ENCODE measurements at places on chromosomes 12 and 14.

GRCh38 chr14:34038358-34039057 lies 87.6 kb upstream of the EGLN3 start:
- DNase-seq: no peak

DNA sequence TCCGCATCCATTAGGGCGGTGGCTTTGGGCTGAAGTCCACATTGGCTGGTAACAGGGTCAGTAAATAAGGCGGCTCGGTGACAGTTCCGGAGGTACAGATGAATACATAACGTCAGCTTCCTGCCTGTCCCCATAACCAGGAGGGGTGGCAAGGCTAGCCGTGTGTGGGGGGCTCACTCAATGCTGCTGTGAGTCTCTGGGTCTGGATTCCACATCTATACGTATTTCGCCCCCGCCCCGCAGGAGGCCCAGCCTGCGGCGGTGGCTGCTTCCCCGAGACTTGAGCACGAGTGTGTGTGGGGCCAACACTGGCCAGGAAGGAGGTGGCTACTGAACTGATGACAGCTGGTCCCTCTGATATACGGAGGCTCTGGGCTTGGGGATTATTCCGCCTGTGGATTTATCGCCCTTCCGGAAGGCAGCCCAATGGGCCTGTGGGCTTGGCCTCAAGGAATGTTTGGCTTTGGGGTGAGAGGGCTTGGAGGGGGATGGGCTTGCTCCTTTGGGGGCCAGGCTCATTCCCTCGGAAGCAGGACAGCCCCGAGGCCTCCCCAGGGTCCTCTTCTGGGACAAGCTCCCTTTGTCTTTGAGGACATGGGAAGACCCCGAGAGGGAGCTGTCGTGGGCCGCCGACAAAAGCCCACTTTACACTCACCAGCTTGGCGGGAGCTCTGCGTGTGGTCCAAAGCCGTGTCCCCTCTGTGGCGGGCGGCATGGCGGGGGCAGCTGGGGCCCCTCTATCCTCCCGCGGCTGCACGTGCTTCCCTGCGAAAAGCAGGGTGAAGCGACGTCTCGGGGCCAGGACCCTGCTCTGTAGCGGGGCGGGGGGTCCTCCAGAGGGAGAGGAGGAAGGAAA lies 82.1 kb downstream of the KIF26A start:
- no peak for DNase-seq

GRCh38 chr14:70472253-70473159 lies 20.5 kb downstream of the ADAM21 start:
- DNase-seq: no peak

- no peak for DNase-seq
Observed at GRCh38 chr12:131137009-131137835, 183.5 kb downstream of the ADGRD1 start.
